ENCODE measurements at places on chromosomes 2 and 18.
A peak's percentile ranks its signal among the peaks of the same experiment; 100 is the strongest.

- DNase-seq, result no peak
These were observed 2.4 kb downstream of the LRRC30 start for GRCh38 chr18:7233134-7233810.

DNA sequence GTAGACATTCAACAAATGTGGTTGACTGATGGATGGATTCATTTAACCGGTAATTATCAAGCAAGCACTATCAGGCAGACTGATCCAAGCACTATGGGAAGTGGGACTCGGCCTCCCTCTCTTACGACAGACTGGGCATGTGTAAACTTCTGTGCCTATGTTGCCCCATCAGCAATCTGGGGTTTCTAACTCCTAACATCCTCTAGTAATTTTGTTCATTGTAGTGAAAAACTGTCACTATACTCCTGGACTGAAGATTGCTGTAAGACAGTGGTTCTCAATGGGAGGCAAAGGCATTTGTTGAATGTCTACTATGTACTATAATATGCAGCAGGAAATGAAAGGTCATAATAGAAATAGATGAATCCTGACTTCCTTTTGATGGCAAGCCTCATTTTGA is 51.2 kb upstream of the CREB1 start:
- DNase-seq, result no peak

GRCh38 chr2:19336781-19337180 is 21.6 kb downstream of the OSR1 start:
- DNase-seq, result no peak

DNA sequence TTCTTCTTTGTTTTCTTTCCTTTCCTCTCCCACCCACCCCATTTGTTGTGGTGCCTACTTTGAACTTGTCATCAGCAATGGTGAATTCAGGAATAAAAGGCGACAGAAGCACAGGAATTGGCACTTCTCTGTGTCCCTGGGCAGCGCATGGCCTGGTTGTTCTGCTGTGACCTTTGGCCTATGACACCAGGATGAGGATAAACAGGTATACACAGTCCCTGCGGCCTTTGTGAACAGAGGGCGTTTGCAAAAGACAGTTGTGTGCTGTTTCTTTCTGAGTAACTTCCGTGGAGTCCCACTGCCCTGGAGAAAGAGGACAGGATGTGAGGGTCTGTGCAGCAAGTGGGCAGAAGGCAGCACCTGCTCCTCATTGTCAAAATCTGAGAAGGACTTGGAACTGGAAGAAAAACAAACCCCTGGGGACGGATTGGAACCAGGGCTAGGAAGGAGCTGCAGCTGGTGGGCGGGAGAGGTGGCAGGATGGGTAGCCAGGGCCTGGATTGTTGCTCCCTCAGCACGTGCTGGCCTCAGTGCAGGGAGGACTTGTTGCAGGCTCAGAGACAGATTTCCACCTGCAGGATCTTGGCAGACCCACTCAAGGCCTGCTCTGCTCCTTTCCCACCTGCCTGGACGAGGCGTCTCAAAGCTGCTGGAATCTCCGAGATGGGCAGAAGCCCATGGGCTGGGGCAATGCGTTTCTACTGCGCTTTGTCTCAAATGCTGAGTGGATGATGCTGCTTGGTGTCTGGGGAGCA is 159.5 kb downstream of the ACKR3 start:
- DNase-seq, result no peak

DNA sequence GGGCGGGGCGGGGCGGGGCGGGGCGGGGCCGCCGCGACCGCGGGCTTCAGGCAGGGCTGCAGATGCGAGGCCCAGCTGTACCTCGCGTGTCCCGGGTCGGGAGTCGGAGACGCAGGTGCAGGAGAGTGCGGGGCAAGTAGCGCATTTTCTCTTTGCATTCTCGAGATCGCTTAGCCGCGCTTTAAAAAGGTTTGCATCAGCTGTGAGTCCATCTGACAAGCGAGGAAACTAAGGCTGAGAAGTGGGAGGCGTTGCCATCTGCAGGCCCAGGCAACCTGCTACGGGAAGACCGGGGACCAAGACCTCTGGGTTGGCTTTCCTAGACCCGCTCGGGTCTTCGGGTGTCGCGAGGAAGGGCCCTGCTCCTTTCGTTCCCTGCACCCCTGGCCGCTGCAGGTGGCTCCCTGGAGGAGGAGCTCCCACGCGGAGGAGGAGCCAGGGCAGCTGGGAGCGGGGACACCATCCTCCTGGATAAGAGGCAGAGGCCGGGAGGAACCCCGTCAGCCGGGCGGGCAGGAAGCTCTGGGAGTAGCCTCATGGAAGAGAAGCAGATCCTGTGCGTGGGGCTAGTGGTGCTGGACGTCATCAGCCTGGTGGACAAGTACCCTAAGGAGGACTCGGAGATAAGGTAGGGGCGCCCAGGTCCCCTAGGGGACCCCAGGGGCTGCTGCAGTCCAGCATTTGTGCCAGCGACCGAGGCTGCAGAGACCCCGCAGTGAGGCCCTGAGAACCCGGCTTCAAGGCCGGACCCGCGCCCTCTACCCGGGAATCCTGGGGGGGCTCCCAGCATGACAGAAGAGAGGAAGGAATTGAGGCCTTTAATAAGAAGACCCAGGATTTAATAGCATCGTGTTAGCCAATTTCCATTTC is at the start of gene KHK:
Gene KHK, plus strand, starts transcription at position 49 of the 870 bp plus-strand sequence. Its CDS starts 488 bp downstream, at position 537.
- DNase-seq, result no peak

DNA sequence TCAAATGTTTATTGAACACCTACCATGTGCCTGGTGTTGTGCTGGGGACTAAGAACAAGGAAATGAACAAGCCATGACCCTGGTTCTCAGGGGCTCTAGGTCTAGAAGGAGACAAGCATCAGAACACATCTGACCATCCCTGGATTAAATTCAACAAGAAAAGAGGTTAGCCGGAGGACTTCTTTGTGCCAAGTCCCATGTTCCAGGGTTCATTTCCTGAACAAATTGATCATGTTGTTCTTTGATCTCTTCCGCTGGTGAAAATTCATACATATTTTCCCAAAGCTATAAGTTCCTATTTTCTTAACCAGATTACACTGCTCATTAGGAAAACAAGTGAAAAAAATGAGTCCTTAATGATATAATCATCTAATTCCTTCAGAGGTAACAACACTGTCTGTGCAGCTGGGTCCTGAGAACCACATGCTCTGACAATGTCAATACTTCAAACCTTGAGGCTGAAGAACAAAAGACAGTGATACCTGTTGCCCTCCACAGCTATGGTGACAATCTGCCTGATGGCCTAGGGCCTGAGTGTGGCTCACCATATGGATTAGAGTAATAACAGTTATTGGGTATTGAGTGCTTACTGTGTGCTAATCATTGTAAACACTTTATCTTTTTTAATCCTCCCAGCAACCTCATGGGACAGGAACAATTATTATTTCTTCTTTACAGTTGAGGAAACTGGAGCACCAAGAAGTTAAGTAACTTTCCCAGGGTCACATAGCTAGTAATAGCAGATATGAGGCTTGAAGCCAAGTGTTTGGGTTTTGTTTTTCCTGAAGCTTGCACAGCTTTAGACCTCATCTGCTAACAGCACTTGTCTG is 24.6 kb upstream of the INO80C start:
- no peak for DNase-seq

DNA sequence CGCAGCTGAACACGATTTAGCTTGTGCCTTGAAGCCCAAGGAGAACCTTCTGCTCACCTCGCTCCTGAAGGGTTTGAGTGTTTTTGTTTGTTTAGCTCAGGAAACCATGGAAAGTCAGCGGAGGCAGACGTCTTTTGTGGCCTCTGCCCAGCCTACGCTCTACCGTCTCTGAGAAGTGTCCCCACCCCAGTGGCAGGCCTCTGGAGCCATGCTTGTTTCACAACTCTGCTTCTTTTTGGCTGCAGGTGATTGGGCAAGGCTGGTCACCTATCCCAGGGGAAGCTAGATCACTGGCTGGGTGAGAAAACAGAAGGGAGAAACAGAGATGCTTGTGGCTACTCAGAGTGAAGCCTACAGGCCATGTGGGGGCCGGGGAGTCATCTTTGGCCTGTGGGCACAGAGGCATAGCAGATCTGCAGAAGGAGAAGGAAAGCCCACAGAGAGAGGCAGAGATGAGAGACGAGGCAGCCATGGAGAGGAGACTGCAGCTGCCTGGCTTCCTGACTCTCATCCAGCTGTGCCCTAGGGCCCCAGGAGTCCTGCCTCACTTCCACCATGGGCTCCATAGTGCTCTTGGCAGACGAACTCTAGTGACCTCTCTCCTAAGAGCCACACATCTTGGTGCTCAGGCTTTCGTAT is 50.1 kb downstream of the CIB4 start:
- DNase-seq, result no peak

DNA sequence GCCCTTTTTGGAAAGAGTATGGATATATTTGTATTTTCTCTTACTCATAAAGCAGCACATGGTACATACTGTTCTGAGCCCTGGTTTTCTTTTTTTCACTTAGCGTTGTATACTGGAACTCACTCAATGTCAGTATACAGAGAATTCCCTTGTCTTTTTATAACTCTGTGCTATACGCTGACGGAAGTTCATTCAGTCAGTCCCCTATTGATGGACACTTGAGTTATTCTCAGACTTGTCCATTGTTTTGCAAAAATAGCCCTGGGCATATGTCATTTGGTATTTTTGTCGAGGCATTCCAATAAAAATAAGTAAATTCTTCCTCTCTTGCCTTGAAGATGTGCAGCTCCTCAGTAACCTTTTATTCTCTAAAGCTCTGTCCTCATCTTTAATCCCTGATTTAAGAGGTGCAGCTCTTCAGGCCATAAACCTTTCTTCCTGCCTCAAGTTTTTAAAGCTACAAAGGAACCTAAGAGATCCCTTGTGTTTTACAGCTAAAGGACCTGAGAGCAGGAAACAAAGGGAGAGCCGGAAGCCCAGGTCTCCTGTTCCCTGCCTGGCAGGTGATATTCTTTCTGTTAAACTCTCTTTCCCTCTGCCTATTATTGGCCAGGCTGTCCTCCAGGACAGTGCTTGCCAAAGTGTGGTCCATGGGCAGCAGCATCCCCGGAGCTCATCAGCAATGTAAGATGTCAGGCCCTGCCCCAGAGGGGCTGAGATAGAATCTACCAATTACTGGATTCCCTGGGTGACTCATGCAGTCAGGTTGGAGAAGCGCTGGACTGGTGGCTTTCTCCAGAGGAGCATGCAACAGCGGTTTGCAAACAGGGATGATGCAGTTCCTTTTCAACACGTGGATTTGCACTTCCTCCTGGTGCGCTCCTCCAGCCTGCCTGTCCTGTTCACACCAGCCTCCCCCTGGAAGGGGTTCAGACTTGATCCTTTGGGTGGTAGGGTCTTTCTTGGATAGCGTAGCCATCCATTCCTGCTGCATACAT is 158.0 kb downstream of the NEDD4L start:
- DNase-seq, result no peak

GRCh38 chr2:128272601-128273468 is 45.8 kb downstream of the HS6ST1 start:
- no peak for DNase-seq

GRCh38 chr2:1972011-1972410 is 227.7 kb upstream of the PXDN start:
- DNase-seq, result no peak

GRCh38 chr2:178163911-178164310 is 30.4 kb upstream of the OSBPL6 start:
- DNase-seq, result no peak

- DNase-seq, result no peak
These were observed 118.1 kb upstream of the CHRNA1 start for GRCh38 chr2:174882416-174882815.

- DNase-seq, result no peak
These were observed 75.1 kb downstream of the CIB4 start for GRCh38 chr2:26566081-26566375.

- peak; percentile 64 for DNase-seq
These were observed 41.4 kb upstream of the EML4 start for GRCh38 chr2:42127425-42128424.

GRCh38 chr2:25330273-25330672 is 11.5 kb downstream of the DNMT3A start:
- DNase-seq, result no peak

- no peak for DNase-seq
These were observed 516.6 kb upstream of the ZEB2 start for GRCh38 chr2:145036421-145037011.

DNA sequence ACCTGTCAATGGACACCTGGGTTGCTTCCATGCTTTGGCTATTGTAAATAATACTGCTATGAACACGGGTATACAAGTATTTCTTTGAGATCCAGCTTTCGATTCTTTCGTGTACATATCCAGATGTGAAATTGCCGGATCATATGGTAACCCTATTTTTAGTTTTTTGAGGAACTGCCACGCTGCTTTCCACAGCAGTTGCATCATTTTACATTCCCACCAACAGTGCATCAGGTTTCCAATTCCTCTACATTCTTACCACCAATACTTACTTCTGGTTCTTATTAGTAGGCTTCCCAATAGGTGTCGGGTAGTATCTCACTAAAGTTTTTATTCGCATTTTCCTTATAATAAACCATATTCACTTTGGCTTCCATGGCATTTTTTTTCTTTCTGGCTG is 69.6 kb downstream of the PID1 start:
- no peak for DNase-seq

DNA sequence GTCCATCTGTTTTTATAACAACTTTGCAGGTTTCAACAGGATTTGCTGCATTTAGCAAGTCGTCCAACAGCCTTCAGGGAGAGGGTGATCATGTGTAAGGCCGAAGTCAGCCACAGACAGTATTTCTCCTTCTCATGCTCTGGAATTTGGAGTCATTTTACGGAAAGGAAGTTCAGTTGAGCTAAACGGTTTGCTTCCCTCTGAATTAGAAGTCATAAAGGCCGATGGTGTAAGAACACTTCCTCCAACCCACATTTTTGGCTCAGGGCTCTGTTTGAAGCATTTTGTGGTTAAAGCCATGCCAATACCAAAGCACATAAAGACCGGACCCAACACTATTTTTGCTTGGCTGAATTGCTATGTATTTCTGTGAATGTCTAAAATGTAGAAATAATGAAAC is 129.5 kb downstream of the TMEM182 start:
- no peak for DNase-seq

GRCh38 chr2:17380003-17380402 is 138.2 kb downstream of the RAD51AP2 start:
- DNase-seq, result no peak

DNA sequence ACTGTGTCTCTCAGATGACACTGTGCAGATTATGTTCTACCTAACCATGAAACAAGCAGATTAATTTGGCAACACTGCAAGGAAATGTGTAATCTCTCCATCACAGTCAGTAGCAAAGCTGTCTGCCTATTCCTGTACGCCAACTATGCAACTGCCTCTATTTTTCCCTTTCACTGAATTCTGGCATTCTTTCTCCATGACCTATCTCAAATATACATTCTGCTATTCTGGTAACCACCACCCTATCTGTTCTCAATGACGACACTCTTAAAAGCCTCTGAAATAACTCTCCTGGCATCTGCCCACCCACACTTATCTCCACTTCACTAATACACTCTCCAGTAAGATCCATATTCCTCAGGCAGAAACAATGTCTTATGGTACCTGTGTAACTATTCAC is 78.7 kb downstream of the ABCA12 start:
- no peak for DNase-seq

GRCh38 chr2:238108423-238109183 is 8.5 kb downstream of the ESPNL start:
- peak; percentile 46 for DNase-seq

GRCh38 chr2:218332920-218333645 is 23.6 kb upstream of the CATIP start:
- DNase-seq, result no peak

- DNase-seq, result no peak
These were observed 179.6 kb downstream of the ZBTB7C start for GRCh38 chr18:48229552-48229981.
